ENCODE measurements at places on chromosomes 1 and 21.

GRCh38 chr1:25425098-25426085, 4.8 kb upstream of the RHCE start:
- no peak for DNase-seq

DNA sequence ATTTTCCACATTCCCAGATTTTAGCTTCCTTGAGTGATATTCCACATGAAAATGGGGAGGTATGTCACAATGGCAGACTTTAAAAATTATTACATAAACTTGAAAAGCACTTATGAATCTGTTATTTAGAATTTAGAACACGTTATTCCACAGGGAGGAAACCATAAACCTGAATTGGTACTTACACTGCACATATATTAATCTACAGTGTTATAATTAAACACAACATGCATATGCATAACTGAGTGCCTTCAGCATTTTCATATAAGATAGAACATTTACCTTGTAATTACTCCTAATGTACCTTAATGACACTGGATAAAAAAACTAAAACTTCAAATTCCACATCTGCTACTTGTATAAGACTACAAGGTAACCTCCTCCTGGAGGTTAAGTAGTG, 9.8 kb downstream of the ARHGAP29 start:
- no peak for DNase-seq

GRCh38 chr1:21077085-21077484, 99.6 kb downstream of the EIF4G3 start:
- DNase-seq, result no peak

DNA sequence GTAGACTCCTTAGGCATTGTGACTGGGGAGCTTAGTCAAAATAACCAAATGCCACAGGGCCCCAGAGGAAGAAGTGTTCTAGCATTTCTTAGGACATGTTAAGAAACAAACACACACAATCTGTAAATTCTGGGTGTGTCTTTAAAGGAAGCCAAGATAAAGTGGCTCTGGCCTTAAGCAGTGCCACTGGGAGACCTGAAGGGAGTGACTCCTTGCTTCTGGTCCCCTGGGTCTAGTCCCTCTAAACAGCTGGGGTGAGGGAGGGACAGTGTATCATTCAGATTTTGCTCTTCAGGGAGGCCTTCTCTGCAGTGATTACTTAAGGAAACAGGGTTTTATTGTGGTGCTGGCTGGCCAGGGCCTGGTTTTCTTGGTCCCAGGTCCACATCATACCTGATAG, 9.1 kb upstream of the PROK1 start:
- no peak for DNase-seq

DNA sequence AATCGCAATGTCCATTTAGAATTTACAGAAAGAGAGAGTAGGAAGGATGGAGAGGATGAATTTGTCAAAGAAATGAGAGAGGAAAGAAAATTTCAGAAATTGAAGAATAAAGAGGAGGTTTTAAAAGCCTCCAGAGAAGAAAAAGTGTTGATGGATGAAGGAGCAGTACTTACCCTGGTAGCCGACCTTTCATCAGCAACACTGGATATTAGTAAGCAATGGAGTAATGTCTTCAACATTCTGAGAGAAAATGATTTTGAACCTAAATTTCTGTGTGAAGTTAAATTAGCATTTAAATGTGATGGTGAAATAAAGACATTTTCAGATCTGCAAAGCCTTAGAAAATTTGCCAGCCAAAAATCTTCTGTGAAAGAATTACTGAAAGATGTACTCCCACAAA, 12.5 kb downstream of the L1TD1 start:
- DNase-seq, result no peak

DNA sequence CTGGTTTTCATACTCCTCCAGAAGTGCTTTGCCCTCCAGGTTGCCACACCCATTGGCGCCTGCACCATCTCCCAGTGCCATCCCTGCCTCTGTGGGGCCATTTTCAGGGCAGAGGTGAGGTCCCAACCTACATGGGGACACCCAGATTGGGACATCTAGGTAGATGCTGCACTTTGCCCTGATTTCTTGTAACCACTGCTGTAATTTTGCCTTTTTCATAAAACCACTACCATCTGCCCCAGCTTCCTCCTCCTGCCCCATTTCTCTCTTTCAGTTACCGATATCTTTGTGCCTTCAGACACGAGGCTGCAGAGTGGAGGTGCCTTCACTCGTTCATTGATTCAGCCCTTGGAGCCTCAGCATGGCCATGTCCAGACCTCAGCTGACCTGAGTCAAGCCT, 21.4 kb downstream of the FAAH start:
- DNase-seq, result no peak

All from activated CD8-positive, alpha-beta T cell treated with anti-CD3 and anti-CD28 coated beads, Interleukin-2, amount 10 ng/mL, durations not matched to agents 7 days and 5 days (primary cell).